ENCODE measurements at places on chromosomes 6 and 20.

DNA sequence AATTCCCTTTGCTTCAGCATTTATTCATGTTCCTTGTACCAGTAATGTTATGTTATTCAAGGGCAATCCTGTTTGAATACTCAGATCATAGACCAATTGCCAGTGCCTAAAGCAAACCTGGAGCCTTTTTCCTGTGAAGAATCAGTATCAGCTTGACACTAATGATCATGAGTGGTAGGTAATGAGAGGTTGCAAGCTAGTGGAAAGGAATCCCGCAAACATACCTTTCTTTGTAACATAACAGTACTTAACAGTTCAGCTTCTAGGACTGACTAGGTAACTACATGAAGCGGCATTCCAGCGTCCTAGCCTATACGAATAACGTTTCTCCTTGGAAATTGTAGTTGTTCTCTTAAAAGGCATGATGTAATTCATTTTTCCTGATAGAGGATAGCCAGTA lies 253.7 kb downstream of the TMEM242 start:
- DNase-seq = no peak

DNA sequence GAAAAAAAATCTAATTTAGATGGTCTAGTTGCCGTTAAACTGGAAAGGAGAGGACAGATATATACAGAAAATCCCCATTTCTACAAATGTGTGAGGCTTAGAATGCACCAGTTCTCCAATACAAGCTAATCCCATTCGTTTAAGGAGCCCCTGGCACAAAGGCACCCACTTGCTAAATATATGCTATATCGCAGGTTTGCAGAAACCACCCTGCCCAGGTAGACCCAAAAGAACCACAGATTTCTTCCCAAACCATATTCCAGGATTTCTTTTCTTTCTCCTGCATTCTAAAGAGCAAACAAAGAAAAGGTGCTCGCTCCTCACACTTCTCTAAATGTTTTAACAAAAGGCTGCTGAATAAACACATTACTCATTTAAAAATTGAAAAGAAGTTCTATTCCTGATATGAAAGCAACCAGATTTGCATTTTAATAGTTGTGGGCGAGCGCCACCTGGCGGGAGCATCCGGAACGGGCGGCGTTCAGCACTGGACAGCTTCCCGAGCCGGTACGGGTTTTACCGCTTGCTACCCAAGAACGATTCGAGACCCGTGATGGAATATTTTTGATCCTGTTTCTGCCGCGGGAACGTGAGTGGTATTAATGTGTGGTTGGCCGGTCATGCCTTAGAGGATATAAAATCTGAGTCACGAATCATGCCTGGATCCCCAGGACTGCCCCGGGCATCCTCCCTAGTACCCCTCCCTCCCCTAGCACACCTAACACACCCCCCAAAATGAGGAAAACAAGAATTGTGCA lies 2.1 kb downstream of the PTPRT start:
- DNase-seq = no peak

DNA sequence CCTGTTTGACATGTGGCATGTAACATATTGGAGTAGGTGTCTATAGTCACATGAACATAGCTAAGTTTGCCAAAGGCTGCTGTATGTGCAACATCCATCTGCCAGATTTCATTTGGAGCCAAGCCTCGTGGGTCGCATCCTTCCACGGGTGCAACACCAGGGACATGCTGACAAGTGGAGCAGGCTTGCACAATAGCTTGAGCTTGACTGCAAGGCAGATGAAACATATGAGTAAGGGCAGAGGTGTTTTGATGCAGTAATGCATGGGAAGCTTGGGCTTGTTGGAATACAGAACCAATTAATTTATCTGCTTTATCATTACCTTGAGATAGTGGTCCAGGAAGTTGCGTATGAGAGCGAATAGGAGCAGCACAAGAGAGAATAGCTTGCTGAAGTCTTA lies 74.1 kb upstream of the BTN3A2 start:
- DNase-seq = no peak

DNA sequence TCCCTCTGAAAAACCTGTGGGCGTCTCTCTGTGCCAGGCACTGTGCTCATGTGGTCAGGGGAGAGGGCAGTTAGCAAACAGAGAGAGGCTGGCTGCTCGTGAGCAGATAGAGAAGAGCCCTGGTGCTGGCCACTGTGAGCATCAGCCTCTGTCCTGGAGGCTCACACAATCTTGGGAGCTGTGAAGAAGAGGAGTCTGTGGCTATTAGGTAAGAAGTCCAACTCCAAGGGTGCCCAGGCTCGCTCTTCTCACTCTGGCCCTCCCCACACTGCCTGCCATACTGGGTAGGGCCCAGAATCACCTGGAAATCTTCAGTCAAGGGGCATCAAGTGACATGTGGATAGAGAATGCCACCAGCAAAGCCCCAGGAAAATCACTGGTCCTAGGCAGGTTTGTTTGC lies 14.1 kb downstream of the SCML4 start:
- no peak for DNase-seq

- DNase-seq = no peak
Observed at GRCh38 chr20:8735674-8736073, 333.2 kb upstream of the PLCB4 start.

- DNase-seq = peak; percentile 40
Observed at GRCh38 chr6:33247977-33248642, 23.6 kb downstream of the VPS52 start.

DNA sequence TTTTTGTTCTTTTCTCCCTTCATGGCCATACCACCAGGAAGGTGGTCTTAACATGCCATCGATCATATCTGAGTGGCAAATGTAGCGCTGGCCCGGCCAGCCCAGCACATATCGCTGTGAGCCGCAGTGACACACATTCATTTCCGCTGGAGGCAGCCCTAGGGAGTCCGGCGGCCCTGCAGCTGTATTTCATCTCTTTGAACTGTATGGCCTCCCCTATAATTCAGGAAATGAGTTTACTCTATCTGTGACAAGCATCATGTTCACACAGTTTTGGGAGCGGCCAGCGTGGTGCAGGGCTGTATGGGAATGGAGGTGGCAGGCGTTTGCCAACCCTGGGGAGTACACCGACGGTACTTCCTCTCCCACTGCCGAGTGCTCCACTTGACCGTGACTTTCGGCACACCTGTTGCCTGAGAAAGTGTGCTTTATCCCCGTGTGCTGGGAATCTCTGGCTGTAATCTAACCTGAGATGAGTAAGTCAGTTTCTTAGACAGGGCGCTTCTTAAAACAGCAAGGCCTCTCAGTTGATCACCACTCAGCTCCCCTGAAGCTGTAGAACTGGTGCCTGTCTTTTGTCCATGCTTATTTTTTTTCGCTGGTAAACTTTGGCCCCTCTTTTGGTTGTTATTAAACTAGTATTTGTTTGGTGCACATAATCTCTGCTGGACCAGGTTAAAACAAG lies 257.1 kb upstream of the TAB2 start:
- DNase-seq = no peak

- DNase-seq = no peak
Observed at GRCh38 chr20:48817367-48818030, 10.3 kb downstream of the PREX1 start.

DNA sequence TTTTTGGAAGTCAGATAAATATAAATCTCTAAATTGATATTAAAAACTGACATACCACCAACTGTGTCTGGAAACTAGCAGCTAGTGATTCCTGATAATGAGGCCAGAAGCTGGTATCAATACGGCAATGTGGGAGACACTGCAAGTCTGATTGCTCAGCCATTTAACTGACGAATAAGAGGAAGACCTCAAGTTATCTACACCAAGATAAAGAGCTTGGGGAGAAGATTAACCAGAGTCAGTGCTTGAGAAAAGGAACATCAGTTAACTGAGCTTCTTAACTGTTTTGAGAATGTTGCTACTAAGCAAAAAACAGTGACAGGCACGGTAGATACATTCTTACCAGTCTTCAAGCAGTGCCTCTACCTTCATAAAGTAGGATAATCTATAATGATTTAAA lies 140.4 kb upstream of the TENT5A start:
- DNase-seq = no peak

DNA sequence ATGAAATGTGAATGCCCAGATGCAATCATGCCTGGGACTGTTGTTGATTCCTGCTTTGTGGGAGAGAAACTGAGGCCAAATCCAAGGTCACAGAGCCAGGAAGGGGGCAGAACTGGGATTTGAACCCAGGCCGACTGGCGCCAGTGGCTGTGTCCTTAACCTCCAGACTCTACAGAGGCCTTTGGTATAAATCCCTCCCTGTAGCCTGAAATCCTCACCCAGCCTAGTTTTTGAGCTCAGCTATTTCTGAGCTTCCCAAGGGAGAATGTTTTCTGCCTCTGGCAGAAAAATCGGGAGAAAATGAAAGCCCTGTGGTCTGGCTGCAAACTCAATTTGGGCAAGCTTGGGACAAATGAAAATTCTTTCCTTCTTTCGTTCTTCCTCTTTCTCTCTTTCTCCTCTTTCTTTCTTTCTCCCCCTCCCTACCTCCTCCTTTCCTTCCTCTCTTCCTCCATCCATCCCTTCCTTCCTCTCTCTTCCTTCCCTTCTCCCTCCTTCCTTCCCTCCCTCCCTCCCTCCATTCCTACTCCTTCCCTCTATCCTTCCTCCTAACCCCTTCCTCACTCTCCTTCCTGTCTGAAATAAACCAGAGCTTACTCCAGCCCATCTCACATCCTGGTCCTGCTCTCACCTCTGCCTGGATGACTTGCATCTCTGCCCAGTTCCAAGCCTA lies 34.9 kb downstream of the SNAI1 start:
- no peak for DNase-seq

DNA sequence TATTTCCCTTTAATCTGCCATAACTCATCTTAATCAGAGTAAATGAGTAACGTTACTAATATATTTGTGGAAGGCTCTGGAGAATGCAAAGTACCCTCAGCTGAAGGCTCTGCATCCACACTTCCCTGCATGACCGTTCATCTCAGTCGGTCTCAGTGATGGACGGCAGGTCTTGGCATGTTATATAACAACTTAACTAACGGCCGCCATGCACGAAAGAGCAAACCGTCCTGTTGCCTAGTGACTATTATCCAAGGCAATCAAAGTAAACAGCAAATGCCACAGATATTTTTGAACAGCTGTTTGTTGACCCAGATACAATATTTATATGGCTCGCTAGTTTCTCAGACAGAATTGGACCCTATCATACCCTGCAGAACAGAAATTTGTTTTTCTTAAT lies 194.9 kb upstream of the SMLR1 start:
- DNase-seq = peak; percentile 27

DNA sequence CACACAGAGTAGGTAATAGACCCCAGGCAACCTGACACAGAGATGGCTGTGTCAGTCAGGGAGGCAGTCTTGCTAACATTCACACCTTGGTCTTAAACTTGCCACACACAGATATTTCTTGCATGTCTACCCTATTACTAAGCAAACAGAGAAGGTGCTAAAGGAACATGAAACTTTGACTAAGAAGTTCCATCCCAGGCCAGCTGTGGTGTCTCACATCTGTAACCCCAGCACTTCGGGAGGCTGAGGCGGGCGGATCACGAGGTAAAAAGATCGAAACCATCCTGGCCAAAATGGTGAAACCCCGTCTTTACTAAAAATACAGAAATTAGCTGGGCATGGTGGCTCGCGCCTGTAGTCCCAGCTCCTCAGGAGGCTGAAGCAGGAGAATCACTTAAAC lies 222.4 kb upstream of the JARID2 start:
- no peak for DNase-seq

GRCh38 chr20:38392356-38392755 lies 42.8 kb downstream of the SNHG17 start:
- no peak for DNase-seq

DNA sequence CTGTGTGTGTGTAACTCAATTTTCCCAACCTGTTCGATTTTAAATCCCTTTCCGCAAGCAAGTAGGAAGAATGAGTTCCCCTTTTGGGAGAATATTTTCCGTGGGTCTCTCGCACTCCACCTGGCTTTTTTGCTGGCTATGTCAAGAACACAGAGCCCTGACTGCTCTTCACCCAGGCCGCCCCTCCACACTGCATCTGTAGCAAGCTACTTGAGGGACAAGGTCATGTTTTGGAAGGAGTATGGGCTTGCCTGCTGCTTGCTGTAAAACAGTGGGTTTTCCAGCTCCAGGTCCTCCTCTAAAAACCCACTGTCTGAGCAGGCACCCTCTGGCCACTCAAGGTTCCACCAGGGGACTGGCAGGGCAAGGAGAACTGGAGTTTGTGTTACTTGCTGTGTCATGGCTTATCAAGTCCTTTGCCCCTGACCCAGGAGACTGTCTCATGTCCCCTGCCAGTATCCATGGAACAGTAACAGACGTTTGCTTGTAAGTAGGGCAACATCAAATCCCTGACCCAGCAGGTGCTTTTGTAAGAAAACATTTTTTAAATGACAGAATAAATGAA lies 35.5 kb upstream of the SYNJ2 start:
- DNase-seq = no peak

GRCh38 chr6:133541040-133541439 lies 299.9 kb downstream of the EYA4 start:
- no peak for DNase-seq

DNA sequence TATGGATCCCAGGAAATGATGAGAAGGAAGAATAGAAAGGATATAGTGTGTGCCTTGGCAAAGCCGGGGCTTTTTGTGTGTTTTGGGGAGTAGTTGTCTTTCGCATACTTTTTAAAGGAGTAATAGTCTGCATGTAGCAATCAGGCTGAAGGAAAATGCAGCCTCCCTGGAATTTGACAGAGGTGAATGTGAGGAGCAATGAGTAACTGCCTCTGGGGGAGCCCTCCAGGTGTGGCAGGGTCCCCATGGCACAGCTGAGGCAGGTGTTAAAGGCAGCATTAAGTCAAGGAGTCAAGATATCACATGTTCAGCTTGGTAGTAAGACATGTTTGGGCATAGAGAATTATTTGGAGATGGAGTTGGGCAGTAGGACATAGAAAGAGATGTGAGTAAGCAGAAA lies 203.1 kb downstream of the C6orf118 start:
- no peak for DNase-seq

DNA sequence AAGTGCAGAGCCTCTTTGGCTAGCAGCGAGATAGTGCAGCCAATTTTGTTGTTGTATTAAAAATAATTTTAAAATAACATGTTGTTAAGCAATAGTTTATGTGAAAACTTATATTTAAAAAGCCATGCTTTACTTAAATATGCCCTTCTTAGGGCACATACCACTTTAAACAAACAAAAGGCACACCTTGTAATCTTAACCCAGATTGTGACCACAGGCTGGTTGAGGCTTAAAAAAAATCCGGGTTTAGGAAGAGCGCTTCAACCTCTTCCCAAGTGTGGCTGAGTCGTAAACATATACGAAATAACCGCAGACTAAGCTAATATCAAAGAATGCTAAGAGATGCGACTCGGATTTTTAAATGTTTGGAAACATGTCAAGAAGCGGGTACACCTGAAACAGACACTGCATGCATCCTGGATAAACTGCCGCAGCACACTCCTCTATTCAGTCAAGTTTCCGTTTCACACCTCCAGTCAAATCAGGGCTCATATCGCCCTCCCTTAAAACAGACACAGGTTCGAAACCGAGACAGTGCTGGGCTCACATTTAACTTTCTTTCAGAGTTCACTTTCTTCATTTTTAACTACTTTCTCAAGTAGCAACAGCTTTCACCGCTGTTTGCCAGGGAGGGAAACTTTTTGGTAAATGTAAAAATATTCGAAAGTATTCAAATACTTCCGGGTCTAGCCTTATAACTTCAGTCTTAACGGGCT lies 1.5 kb downstream of the DEK start:
- no peak for DNase-seq

- DNase-seq = no peak
Observed at GRCh38 chr6:168017629-168018028, 20.2 kb downstream of the KIF25 start.

GRCh38 chr20:23360531-23360930 lies 1.5 kb upstream of the GZF1 start:
- no peak for DNase-seq

Measured in NCI-H1436 treated with DMSO at 0.1 percent for 48 hours (cell line).